ENCODE measurements at places on chromosomes 1 and 21.

GRCh38 chr1:103256490-103256889, 148.2 kb upstream of the COL11A1 start:
- no peak for DNase-seq

DNA sequence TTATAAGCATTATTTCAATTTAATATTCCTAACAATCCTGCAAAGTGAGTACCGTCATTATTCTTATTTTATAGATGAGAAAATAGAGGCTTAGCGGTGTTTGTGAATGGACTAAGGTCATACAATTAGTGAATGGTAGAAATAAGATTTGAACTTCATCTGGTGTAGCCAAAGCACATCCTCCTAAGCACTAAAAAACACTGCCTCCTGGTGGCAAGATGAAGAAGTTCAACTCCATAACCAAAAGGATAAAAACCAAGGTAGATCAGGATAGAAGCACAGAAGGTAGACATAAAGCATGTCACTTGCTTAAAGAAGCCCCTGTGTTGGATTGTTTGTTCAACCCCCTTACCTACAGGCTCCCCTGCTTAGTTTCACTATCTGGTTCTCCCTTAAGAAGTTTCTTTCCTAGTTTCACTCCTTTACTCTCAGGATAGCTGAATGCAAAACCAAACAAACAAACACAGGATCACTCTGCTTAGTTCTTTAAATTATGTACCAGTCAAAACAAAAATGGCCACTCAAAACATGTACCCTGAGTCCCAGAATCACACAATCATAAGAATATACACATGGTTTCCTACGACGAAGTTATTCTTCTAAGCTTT, 12.7 kb upstream of the AIM2 start:
- DNase-seq = no peak

DNA sequence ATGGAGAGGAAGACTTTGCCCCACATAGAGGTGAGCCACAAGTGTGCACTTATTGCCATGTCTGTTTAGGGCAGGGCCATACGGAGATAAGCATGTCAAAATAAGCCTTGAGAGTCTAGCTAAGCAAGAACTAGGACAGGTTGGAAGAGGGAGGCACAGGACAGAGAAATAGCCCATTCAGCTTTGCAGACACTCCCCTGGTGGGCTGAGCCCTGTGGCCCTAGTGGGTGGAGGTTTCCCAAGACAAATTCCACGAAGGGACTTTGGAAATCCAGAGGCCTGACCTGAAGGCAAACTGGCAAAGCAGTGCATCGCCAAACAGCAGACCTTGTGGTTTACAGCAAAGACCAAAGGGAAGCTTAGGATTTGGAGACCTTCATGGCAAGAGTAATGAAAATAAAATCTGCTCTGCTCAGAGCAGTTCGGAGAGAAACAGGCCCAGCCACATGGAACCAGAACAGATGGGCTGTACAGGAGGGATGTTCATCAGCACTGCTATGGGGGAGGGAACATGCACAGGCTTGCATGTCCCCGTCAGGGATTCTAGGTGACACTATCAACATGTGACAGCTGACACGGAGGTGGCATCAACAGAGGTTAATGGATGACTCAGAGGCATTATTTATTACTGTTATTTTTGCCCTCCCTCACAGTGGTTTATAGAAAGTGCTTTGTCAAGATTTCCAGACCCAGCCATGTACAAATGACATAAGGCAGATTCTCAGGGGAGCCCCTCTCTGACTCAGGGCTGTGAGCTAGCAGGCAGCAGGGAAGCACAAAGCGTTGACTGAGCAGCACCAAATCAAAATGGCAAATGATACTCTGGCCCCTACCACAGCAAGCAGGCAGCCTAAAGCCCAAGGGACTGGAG, 90.1 kb upstream of the IRF2BP2 start:
- no peak for DNase-seq

DNA sequence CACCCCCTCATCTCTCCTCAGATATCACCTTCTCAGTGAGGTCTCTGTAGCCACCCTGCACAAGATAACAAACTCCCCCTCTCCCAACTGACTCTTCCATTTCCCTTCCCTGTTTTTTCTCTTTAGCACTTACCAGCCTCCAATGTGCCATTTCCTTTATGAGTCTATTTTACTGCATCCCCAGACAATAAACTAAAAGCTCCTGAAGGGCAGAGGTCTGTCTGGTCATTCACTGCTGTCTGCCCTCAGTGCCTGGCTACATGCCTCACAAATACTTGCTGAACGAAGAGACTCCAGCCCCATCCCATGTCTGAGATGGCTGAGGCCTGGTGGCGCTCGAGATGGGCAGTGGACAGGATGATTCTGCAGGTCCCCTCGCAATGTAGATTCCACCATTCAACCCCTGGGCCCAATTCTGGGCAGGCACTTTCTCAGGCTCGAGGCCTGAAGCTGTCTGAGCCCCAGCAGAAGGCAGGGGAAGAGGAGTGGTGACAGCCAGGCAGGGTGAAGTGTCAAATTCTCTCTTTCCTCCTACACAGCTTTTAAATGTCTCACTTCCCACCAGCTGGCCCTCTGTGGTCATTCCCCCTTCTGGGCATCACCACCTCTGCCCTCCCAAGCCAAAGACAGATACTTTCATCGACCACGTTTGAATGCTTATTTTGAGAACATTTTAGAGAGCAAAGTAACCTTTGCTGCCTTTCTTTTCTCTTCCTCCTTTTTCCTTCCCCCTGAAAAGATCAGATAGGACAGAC, 6.6 kb downstream of the LRRN2 start:
- no peak for DNase-seq

DNA sequence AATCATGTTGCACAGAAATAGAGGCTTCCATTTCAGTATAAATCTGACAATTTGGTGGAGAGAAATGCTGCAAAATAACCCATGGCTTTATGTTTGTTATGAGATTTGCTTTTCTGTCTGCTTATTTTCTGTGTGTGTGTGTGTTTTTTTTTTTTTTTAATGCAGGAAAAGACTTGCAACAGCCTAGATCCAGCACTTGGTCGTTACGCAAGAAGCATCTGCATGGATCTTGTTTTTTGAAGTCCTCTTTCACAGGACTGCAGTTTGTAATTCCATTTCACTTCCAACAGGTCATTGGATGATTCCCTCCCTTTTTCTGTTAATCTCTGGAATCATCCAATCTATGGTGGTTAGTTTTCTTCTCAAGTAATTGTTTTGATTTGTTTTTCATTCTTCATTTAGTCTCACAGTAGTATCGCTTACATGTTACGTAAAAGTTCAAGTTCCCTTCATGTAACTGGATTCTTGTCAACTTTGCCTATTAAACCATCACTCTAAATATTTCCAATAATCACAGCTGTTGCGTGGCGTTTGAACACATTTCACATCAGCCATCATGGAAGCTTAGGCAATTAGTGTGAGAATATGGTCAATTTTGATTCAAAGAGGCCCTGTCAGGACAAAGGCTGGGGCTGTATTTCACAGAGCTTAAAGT, 312.9 kb downstream of the NFIA start:
- DNase-seq = no peak

DNA sequence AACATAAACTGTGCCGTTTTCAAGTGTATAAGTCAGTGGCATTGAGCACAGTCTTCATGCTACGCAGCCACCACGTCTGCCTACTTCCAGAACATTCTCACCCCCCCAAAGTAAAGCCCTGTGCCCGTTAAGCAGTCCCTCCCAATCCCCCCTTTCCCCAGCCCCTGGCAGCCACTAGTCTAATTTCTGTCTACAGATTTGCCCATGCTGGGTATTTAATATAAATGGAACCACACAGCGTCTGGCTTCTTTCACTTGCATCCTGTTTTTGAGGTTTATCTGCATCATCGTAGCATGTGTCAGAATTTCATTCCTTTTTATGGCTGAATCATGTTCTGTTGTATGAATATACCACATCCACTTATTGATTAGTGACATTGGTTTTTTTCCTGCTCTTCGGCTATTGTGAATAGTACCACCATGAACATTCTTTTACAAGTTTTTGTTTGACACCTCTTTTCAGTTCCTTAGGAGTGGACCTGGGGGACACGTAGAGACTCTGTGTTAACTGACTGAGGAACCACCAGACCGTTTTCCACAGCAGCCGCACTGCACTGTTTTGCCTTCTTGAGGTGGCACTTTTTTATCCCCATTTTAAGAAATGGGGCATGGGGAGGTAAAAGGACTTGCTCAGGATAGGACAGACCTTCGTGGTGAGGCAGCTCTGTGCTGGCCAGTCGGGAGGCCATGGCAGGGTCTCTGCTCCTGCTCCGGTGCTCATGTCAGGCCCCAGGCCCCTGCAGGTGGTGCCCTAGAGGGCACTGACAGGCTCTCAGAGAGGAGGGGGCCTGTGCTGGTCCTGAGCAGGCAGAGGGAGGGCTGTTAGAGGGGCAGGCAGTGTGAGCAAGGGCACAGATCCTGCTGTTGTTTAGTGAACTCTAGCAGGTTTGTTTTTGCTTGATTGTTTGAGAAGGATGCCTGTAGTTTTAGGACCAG, 123.8 kb downstream of the PCBP3 start:
- DNase-seq = peak; percentile 12

DNA sequence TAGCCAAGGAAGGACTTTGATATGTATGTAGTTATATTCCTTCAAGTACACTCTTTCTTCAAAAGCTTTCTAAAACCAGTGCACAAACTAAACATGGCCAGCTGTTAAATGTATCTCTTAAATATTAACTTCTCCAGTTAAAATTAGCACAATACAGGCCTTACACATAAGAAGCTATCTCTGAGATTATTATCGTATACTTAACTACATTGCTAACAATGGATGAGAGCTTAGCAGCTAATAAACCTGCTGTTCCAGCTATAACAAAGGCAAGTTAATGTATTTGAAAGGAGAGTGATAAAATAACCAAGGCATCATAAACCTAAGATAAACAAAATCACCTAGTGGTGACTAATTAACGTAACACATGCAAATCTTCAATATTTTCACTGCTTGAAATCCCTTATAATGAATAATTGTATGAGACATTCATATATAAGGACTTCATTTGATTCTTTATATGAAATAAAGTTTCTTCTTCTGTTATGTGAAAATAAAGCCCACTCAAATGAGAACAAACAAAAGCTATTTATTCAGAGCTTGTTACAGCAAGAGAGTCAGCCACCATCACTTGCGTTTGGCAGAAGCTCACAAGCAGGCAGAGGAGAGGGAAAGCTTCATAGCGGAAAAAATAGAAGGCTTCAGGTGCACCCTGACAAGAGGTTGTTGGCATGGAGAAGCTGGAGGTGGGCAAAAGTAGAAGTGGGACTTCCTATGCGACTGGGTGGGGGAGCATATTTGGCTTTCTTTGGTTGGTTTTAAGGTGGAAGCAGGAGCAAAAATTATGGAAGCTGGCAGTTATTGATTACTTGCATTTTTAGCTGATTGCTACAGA, 274.1 kb upstream of the CHRM3 start:
- DNase-seq = no peak

DNA sequence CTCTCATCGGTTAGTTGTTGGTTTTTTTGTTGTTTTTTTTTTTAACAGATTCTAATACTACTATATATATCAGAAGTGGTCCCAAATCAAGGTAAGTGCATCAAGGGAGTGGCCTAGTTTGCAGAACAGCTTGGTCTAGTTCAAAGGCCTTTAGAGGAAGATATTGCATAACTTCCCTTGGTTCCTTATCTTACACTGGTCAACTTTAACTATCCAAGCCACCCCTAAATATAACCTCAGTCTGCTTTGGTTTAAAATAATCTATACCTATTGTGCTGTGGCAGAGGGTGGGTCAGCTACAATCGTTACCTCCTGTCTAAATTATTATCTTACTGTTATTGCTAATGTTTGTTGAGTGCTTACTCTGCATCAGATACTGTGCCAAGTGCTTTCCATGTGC, 6.9 kb downstream of the S100A12 start:
- DNase-seq = no peak

- no peak for DNase-seq
Measured at GRCh38 chr1:61253912-61254633, 171.7 kb downstream of the NFIA start.

GRCh38 chr1:8423269-8423691, 105.4 kb downstream of the SLC45A1 start:
- DNase-seq = peak; percentile 25

- DNase-seq = no peak
Measured at GRCh38 chr1:117561551-117561950, 44.3 kb upstream of the TENT5C start.

GRCh38 chr1:24110642-24111261, 1.2 kb downstream of the MYOM3 start:
- DNase-seq = no peak

- no peak for DNase-seq
Measured at GRCh38 chr1:25985670-25986069, 12.2 kb downstream of the PAFAH2 start.

- no peak for DNase-seq
Measured at GRCh38 chr1:40899230-40899870, 37.2 kb upstream of the CITED4 start.

- no peak for DNase-seq
Measured at GRCh38 chr1:227906550-227907071, 41.1 kb downstream of the WNT9A start.

GRCh38 chr1:218200979-218201378, 84.1 kb upstream of the RRP15 start:
- no peak for DNase-seq

GRCh38 chr21:34603002-34603709, 11.8 kb downstream of the RCAN1 start:
- peak; percentile 15 for DNase-seq

DNA sequence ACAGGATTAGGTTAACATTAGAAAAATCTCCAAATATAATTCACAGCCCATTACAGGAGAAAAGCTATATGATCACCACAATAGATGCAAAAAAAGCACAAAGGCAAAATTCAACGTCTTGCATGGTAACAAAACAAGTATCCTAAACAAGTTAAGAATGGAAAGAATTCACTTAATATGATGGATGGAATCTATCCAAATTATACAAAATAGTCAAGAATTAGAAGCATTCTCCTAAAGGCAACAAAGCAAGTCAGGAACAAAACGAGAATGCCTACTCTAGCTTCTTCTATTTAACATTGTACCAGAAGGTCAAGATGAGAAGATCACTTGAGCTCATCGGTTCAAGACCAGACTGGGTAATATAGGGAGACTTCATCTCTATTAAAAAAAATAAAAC, 442.8 kb downstream of the SETD4 start:
- DNase-seq = no peak

DNA sequence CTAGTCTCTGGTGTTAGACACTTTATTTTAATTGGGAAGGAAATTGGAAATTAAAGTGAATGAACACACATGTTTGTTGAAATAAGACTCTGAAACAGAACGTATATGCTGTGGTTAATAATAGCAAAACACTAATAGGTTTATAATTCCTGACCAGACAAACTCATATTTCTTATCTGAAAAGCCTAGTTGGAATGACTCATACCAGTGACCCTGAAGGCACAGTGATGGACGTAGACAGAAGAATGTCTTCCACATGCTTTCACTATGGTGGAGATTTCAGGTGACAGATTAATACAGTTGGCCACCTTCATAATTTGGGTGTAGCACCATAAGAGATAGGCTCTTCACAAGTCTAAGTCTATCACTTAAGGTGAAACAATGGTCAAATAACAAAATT, 83.0 kb upstream of the COL11A1 start:
- DNase-seq = no peak

- peak; percentile 58 for DNase-seq
Measured at GRCh38 chr1:87292684-87293493, 35.8 kb upstream of the LMO4 start.
